ENCODE measurements at places on chromosomes 16 and 17.

- no peak for DNase-seq
These were observed 46.7 kb downstream of the PIPOX start for GRCh38 chr17:29089601-29090044.

DNA sequence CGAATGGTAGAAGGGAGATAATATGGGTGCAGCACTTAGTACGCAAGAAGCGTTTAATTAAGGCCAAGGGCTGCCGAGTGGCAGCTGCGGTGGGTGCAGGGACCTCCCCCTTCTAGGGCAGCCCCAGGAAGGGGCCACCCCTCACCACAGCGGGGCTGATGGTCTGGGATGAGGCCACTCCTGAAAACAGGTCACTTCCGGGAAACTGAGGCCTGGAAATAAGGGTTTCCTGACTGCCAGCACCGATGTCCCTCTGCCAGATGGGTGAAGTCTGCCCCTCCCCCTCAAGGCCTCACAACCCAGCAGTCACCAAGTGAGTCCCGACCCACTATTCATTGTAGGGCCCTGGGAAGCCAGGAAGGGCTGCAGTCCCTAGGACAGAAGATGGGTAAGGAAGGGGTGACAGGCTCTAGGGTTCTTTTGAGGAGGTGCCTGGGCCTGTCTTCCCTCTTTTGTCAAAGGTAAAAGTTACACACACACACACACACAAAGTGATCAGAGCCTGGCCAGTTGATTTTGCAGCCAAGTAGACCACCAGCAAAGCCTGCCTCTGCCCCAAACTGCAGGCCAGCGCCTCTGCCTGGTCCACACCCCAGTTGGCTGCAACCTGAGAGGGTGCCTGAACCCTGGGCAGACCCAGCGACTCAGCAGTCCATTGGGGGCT lies 12.5 kb downstream of the SREBF1 start:
- no peak for DNase-seq

DNA sequence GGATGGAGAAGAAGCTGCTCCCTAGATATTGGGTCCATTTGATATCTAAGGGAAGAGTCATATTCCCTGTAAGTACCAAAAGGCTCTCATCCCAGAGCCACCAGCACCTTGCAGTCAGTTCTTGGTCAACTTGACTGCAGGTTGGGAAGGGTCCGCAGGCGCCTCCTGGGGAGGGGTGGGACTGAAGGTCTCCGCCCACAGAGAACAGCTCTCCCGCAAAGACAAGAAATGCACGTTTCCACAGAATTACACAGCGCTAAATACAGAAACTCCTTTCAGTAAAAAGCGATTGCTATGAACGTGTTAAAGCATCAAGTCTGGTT lies 864 bp upstream of the CTCF start:
- no peak for DNase-seq

GRCh38 chr17:47316311-47316710 lies 7.4 kb upstream of the EFCAB13 start:
- DNase-seq = no peak

GRCh38 chr17:50036455-50037261 lies 19.3 kb upstream of the ITGA3 start:
- no peak for DNase-seq

DNA sequence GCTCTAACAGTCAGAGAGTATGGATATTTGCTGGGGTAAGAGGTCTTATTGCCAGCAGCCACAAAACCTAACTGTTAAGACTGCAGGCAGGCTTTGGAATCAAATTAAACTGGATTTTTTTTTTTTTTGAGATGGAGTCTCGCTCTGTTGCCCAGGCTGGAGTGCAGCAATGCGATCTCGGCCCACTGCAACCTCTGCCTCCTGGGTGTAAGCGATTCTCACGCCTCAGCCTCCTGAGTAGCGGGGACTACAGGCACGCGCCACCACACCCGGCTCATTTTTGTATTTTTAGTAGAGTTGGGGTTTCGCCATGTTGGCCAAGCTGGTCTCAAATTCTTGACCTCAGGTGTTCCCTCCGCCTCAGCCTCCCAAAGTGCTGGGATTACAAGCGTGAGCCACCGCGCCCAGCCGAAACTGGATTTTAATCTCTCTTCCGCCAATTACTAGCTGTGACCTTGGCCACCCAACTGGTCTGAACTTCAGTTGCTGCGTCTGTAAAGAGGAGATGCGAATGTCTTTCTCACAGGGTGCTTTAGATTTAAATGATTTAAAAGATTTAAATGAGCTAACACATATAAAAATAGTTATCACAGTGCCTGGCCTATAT lies 842 bp downstream of the MRPL10 start:
- no peak for DNase-seq

GRCh38 chr16:23319861-23320615 lies 17.9 kb downstream of the SCNN1B start:
- DNase-seq = no peak

GRCh38 chr16:54568906-54569807 lies 282.6 kb upstream of the IRX3 start:
- no peak for DNase-seq

DNA sequence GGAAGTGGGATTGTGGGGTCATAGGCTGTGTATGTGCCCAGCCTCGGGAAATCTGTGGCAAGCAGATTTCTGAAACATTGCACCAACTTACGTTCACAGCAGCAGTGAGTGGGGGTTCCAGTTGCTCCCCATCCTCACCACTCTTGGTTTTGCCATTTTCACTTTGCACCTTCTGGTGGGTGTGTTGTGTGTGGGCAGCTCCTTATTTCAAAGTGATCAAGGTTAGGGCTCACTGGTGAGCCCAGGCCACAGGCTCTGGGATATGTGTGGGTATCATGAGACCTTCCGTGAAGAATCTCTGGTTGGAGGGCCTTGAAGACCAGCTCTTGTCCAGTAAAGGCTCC lies 29.5 kb upstream of the PRM1 start:
- no peak for DNase-seq

GRCh38 chr17:7437369-7437863 lies 1.9 kb upstream of the FGF11 start:
- no peak for DNase-seq

DNA sequence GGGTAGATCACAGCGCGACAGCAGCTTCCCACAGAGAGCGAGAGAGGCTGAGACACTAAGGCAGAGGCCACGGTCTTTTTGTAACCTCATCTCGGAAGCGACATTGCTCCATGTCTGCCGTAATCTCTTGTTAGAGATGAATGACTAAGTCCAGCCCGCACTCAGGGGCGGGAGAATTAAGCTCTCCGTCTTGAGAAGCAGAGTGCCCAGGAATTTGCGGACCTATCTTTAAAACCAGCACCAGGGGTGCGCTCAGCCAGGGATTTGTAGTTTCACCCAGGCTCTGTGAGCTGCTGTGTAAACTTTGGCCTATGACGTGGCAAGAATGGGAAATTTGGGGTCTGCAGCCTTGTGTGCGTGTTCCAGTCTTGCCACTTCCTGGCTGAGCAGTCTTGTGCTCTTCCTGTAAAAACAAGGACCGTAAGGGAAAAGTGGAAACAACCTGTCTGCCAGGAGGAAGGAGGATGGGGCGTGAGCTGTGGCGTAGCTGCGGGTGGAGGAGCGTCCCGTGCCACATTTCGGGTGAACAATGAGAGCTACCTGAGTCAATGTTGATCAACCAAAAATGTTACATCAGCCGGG lies 16.0 kb upstream of the JPH3 start:
- DNase-seq = no peak

DNA sequence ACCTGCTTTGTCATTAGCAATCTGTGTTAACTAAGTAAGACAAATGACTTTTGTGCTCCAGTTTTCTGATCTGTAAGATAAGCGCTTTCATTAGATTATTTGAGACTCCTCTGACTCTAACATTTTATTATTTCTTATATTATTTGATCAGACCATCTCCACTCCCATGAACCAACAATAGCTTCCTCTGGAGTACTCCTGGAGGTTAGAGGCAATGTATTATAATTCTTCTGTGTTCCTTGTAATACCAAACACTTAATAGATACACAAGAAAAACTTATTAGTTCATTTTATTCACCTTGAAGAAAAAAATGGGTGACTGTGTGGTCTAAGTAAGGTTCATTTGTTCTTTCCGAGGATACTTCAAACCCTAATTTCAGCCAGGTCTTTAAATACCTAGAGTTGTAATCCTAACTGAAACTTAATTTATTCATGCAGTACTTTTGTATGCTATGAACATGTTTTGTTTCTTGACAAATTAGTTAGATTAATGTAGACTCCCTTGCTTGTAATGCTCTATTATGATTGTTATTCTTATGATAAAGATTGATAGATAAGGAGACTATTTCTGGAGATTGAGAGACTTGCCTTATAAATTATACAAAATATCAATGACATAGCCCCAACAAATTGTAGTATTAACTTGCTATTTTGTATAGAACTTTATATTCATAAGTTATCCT lies 53.9 kb downstream of the NQO1 start:
- no peak for DNase-seq

DNA sequence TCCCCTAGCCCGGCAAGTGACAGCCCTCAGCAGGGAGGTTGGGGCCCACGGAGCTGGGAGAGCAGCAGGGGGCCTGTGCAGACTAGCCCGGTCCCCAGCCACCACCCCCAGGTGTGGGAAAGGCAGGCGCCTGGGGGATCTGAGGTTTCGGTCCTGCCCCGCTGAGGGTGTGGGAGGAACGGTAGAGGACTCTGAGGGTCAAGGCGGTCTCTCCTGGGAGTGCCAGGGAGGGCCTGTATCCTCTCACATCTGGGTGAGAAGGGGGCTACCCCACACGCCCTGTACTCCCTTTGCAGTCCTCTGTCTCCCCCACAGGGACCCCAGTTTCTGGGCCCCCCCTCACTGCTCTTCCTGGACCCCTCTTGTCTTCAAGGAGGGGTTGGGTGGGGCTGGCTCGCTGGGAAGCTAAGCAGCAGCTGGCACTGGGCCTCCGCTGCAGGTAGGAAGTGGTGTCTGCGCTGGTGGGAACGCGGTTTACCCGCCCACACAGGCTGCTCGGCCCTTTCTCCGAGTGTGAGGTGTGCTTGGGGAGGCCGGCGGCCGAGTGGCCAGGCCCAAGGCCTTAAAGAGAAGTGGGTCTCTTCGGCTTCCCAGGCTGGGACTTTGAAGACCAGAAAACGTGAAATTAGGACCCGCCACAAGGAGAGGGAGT lies 15.4 kb downstream of the CD7 start:
- no peak for DNase-seq

- no peak for DNase-seq
These were observed 8.5 kb downstream of the OSBPL7 start for GRCh38 chr17:47813077-47813476.

GRCh38 chr16:54331241-54332002 lies 44.8 kb upstream of the IRX3 start:
- no peak for DNase-seq

DNA sequence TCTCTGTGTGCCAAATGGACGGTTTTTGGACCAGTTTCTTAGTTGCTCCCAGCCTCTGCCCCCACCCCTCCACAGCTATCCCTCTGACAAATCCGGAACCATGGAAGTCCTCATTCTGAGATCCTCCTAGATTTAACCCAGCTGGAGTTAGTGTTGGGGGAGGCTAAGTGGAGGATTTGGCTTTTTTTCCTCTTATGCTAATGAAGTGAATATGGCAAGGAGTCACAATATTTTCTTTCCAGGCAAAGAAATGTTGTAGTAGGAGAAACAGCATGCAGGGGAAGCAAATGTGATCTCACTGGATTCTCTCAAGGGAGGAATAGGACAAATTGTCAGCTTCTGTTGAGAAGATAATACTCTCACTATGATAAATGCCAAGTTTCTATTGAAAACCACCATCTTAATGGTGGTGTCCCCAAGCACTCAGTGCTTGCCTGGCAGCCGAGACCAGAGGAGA lies 159.5 kb downstream of the MSI2 start:
- no peak for DNase-seq

DNA sequence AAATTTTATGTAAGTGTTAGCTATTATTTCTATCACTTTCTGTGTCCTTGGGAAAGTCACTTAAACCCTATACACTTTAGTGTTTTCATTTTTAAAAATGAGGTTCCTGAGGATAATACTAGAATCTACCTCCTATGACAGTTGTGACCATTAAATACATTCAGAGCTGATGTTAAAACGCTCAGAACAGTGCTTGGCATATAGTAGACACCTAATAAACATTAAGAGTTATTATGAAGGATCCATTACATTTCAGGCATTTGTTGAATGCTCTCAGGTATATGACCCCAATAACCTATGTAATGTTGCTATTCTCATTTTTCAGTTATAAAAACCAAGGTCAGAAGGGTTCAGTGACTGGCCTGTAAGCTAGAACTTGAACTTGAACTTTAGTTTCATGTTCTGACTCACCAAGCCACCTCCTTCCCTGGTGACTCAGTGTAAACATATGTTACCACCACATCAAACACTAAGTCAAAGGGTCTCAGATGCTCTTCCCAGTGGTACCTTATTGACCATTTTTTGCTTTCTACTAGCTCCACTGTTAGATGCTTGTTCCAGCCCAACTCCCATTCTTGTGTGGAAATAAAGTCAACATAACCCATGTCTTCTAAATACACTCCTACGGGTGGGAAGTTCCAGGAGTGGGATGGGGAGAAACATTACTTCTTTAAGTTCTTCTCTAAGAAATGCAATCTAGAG lies 47.6 kb downstream of the HSD17B2 start:
- DNase-seq = peak; percentile 28

DNA sequence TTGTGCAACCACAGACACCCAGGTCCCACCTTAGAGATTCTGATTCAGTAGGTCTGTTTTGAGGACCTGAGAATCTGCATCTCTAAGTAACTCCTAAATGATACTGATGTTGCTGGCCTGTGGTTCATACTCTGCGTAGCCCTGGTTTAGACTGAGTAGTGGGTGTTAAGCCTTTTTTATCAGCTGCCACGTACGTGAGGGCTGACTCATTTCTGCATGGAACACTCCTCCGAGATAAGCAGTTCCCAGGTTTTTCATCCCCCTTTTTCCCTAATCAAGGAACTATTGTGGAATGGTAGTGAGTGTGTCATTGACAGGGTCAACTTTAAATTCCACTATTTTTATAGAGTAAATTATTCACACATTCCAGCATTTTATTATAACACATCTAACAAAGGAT lies 26.1 kb downstream of the CDRT4 start:
- no peak for DNase-seq

DNA sequence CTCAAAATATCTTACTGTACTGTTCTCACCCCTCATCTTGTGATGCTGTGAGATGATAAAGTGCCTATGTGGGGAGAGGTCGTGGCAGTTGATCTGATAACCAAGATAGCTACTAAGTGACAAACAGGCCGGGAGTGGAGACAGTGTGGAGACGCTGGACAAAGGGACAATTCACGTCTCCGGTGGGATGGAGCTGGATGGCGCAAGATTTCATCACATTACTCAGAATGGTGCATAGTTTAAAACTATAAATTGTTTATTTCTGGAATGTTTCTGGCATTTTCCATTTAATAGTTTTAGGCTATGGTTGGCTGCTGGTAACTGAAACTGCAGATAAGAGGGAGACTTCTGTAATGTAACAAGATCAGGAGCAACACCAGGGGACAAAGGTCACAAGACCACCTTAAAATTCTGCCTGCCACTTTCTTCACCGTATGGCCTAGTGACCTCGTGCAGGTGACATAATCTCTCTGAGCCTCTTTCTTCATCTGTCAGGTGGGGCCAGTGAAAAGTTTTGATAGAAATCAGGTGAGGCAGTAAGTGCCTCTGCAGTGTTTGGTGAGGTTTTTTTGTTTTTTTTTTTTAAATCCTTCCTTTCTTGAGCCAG lies 54.4 kb upstream of the LGALS9 start:
- DNase-seq = no peak
